Left ventricle myocardium superior (tissue), 1 donor: ENCODE measurements at places on chromosomes 5 and 9.

DNA sequence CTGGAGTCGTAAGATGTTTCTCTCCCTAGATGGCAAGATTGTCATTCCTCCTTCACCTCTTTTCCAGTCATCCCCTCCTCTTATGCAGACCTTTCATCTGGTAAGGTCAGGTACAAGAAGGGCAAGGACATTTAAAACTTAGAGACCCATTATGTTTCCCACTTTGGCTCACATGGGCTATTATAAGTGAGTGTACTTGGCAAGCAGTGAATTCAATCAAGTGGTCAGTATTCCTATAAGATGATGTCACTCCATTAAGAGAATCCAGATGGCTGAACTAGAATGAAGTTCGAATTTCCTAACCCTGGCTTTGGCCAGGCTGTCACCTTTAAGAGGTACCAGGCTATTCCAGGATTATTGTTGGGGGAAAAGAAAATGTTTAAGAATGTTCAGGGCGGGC, 32.2 kb downstream of the ZNF131 start:
- DNase-seq, result no peak

- DNase-seq, result peak; percentile 59
These were observed 64.9 kb upstream of the OSMR start for GRCh38 chr5:38780945-38781344.

DNA sequence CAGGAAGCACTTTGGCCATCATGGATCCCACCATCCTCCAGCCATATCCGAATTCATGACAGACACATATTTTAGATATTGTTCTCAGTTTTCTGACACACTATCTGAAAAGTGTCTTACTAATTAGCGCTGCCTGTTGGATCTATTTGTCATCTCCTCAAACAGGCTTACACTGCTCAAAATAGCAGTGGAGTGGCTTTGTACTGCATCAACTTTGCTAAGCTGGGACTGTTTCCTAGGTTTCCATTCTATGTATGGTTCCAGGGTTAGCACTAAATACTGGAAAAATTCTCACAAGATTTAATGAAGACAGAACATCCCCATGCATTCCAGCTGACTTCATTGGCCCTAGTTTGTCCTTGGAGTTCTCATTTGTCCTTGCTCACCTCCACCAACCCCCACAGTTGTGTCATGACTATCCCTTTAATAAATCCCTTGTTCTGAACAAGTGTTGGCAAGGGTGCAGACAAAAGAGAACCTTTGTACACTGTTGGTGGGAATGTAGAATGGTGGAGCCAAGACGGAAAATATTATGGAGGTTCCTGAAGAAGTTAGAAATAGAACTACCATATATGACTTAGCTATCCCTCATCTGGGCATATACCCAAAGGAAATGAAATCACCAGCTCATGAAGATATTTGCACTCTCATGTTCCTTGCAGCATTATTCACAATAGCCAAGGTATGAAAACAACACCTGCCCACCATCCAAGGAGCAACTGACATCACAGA, 136.5 kb upstream of the RAI14 start:
- DNase-seq, result no peak

- no peak for DNase-seq
These were observed 273.5 kb downstream of the NR2F1-AS1 start for GRCh38 chr5:93307557-93307956.
